NCI-H446 (cell line): ENCODE measurements at places on chromosomes 7 and 10.
A peak's percentile ranks its signal among the peaks of the same experiment; 100 is the strongest.

- no peak for DNase-seq
Observed at GRCh38 chr10:51325649-51326048, 251.4 kb downstream of the PRKG1 start.

GRCh38 chr10:119198438-119198837 lies 8.9 kb upstream of the GRK5 start:
- no peak for DNase-seq

- DNase-seq = no peak
Observed at GRCh38 chr7:37074370-37074769, 350.1 kb upstream of the AOAH start.

- no peak for DNase-seq
Observed at GRCh38 chr7:129530795-129531391, 28.6 kb downstream of the SMKR1 start.

DNA sequence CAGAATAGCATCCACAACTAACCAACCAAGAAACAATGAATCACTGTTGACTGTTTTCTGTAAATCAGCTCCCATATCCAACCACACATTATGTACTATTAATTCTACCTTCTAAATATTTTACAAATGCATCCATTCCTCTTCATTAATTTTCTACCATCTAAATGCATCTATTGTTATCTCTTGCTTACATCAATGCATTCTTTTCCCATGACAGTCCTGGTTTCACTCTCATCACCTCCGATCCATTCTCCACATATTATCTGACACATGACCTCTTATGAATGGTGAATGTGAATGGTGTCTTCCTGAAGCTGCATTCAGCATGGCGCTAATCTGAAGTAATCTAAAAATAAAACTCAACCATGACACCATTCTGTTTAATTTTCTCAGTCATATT lies 153.8 kb upstream of the CALCR start:
- DNase-seq = no peak

- no peak for DNase-seq
Observed at GRCh38 chr7:17771901-17772408, 168.3 kb downstream of the SNX13 start.

DNA sequence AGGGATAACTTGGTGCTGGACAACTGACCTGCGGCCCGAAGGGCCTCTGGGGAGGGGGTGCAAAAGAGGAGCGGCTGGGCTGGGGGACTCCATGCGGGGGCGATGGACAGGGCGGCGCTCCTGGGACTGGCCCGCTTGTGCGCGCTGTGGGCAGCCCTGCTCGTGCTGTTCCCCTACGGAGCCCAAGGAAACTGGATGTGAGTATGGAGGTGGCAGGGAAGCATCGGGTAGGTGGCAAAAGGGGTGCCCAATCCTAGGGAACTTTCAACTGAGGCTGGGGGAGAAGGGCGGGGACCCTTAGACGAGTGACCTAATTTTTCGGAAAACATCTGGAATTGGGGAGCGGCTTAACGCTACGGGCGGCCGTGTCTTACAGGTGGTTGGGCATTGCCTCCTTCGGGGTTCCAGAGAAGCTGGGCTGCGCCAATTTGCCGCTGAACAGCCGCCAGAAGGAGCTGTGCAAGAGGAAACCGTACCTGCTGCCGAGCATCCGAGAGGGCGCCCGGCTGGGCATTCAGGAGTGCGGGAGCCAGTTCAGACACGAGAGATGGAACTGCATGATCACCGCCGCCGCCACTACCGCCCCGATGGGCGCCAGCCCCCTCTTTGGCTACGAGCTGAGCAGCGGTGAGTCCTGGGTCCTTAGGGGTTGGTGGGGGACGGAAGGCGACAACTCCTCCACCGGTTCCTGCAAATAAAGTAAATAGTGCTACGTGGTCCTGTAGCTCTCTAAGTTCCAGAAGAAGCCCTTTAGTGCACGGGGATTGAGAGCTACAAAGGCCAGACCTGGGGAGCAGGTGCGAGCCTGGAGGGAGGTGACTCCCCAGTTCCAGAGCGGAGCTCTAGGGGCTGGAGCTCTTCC lies 622 bp downstream of the WNT16 start:
- DNase-seq = no peak

GRCh38 chr7:105257338-105257737 lies 131.4 kb downstream of the SRPK2 start:
- DNase-seq = no peak

GRCh38 chr7:96287132-96287531 lies 34.8 kb downstream of the SLC25A13 start:
- no peak for DNase-seq

- no peak for DNase-seq
Observed at GRCh38 chr10:50556237-50557120, 67.3 kb downstream of the SGMS1 start.

- DNase-seq = no peak
Observed at GRCh38 chr10:97818572-97818971, 31.1 kb upstream of the GOLGA7B start.

GRCh38 chr7:24778543-24779282 lies 21.4 kb upstream of the GSDME start:
- DNase-seq = no peak

DNA sequence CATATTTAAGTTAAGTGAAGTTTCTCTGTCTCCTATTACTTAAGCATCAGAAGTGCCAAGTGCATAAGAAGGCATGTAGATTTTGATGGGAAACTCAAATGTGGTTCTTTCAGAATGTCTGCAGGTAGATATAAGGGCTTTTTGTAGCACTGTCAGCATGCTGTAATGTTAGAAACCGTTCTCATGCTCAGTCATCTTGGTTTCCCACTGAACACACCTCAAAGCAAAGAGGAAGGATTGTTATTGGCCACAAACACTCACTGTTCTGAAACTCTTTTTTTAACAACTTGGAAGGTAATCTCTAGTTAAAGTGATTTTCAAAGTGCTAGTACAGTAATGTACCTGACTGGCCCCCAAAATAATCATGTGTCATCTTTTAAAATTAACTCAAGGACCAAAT lies 126.0 kb downstream of the AASS start:
- DNase-seq = no peak

GRCh38 chr7:45295222-45295621 lies 137.6 kb downstream of the RAMP3 start:
- no peak for DNase-seq

DNA sequence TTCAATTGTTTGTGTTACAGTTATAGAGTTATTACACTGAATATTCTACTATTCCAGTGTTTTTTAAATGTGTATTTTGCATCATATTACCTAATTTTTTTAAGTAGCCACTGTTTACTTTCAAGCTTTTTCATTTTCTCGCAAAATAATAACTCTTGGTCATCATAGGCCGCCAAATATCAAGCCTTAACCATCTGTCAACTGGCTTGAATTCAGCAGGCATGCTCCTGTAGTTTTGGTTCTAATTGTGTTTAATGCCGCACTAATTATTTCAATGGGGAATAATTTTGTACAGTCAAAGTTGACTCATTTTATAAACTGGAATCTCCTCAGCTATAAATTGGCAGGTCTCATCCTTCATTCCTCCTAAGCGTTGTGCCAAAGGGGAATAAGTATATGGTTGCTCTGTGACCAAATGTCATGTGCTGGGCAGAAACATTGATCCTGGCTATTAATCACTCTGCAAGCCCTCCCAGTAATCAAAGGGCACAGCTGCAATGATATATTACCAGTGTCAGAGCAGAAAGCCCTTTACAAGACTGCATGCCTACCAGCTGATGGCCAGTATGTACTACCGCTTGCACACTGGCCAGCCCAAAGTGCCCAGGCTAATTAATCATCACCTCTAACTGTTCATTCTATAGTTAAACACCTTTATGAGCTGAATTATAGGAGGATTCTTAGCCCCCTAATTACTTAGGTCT lies 74.8 kb downstream of the SKAP2 start:
- DNase-seq = peak; percentile 83

DNA sequence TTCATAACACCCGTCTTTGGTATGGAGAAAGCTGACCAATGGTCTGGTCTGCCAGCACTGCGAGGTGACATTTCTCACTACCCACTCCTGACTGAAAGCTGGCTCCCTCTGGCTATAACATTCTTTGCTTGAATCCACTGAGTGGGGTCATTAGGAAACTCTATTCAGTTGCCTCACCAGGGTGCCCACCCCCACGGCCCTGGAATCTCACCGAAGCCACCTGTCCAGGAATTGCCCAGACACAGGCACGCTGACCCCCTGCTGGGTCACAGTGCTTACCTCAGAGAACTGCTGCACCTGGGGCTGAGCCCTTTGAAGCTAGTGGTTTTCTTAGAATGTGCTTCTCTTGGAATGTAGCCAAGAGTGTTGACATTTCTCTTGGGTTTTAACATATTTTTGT lies 28.6 kb downstream of the HECW1 start:
- DNase-seq = no peak

GRCh38 chr10:6877722-6878392 lies 297.8 kb upstream of the PRKCQ start:
- no peak for DNase-seq

- no peak for DNase-seq
Observed at GRCh38 chr7:50396856-50397255, 53.3 kb downstream of the FIGNL1 start.

DNA sequence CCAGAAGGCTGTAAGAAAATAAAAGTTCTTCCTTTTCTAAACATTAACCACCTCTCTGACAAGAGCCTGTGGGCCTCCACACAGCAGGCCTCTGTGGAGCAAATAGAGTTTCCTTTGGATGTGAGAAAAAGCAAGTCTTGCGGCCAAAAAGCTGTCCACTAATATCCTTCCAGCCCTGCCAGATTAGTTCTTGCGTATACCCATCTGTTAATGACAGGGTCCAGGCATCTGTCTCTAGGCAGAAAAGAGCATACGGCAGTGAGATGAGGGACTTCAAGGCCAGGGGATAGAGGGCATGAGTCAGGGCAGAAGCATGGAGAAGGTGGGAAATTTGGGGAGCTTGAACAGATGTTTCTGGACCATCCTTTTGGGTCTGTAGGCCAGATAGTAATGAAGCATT lies 164.9 kb downstream of the NSUN6 start:
- DNase-seq = peak; percentile 29

DNA sequence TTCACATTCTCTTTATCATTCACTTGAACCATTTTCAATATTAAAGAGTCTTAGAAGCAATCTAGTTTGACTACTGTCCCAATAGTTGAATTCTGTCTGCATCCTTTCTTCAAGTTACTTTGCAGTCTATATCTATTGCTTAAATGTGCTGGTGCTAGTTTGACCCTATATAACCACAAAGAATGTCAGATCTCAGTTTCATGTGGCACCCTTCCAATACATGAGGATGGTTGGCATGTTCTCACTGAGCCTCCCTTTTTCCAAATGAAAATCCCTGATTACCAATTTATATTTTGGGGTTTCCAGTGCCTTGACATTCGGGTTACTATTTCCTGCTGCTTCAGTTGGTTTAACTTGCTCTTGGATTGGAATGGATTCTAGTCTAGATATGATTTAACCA lies 292.7 kb downstream of the EXOC4 start:
- peak; percentile 2 for DNase-seq

DNA sequence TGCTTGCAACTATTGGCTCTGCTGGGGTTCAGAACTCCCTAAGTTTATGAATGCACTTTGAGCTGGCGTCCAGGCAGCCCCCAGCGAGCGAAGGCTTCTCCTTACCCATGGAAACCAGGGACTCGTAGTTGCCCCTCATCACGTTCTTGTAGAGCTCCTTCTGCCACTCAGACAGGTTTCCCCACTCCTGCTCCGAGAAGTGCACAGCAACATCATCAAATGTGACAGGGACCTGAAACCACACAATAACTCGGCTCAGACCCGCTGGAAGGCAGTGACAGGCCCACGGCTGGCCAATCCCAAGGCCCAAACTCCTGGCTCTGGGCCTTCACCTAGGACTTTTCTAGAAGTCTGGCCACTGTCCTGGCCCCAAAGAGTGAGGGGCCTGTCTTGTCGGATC lies 6.9 kb downstream of the ZNF777 start:
- DNase-seq = no peak

DNA sequence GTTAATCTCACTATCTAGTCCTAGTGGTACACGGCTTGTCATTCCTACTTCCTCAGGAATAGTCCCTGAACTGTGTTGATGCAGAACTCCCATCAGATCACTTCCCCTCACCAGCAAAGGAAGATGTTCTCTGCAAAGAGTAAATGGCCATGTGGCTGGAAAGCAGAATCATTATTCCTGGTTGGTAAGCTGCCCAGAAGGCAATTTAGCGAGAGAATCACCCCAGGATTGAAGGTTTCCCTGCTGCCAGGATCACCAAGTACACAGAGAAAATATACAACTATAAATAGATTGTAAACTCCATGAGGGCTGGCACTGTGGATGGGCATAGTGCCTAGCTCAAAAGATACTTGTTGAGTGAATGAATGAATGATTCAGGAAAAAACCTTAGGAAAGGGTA lies 115.0 kb downstream of the GFRA1 start:
- no peak for DNase-seq

GRCh38 chr7:44182827-44183226 lies 6.4 kb downstream of the GCK start:
- no peak for DNase-seq

DNA sequence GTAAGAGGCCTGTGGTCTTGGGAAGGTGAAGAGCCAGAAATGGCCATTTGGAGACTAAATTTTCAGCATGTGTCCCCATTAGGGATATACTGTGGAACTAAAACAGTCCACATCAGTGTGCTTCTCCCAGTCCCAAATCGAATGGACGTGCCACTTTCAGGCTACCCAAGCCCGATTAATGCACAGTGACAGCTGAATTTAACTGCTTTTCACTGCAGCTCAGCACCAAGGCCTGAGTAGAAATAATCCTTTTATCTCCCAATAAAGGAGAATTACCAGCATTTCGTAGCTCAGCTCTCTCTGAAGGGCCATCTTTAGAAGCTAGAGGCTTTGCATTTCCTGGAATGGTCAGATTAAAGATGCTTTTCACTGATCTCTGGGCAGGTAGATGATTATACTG lies 183.3 kb downstream of the NPSR1 start:
- DNase-seq = no peak

DNA sequence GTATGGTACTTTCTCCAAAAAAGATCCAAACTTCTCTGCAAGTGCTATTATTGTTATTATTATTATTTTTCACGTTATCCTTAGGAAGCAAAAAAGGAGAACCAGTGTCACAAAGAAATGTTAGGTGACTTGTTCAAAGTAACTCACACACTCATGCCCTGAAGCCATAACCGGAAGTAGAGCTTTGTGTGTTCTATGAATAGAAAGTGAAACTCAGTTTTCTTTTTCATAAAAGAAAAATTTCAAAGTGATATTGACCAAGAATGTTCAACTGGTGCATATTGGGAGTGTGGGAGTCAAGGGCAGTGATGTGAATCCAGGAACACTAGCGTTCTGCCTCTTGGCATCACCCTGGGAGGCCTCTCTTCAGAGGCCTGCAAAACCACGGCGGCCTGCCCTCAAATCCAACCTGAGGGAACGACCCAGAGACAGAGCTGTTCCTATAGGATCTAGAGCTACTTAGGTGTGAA lies 106.1 kb downstream of the PRKCQ start:
- no peak for DNase-seq
